ENCODE measurements at places on chromosomes 4 and X.

DNA sequence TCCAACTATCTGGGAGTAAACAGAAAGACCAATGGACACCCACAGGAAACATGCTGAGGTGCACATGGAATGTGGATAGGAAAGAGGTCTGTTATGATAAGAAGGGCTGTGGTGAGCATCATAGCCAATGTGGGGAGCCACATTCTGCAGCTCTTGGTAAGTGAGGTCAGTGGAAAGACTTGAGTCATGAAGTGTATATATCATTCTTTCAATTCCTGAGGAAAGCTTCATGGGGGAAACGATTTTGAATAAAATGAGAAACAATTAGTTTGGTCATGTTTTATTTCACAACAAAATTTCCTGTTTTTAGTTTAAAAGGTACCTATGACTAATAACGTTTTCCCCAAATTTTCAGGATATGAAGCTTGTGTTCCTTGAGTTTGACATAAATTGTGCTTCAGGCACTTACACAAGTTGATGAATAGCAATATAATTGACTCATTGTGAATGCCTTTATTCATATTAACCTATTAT is 41.4 kb upstream of the RASSF6 start:
- no peak for DNase-seq

DNA sequence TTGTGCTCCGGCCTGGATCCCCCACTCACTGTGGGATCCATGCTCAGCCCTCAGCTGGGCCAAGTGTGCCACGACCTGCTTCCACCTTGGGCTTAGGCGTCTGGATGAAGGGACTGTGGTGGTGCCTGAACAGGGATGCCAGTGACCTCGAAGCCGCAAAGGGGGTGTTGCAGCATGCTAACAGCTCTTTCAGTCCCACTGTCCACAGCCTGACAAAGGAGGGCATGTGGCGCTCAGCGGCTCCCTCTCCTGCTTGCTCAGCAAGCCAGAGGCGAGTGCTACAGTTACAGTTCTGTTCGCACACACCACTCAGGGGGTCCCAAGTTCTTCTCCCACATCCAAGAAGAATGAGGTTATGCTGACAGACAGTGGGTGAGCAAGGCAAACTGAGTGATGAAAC is 5.2 kb upstream of the IGBP1 start:
- DNase-seq, result no peak

DNA sequence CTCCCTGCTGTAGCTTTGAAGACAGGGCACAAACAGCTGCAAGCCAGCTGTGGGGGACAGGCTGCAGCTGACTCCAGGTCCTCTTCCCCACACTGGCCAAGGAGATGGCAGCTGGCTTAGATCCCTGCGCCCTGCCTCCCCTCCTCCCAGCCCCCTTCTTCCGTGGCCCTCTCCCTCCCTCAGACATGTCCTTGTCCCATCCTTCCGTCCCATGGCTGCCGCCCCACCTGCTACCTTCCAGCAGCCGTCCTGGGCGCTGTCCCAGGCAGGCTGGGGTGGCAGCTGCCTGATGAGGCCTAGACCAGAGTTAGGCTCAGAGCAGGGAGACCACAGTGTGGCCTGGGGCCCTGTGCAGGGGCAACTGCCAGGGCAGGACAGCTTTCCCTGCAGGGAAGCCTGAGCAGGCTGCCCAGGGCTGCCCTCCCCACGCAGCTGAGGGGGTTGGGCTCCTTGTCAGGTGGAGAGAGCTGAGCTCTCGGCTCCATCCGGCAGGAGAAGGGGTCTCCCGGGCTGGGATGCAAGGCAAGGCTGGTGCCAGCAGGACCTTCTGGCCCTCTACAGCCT is 3.3 kb upstream of the BGN start:
- DNase-seq, result no peak

DNA sequence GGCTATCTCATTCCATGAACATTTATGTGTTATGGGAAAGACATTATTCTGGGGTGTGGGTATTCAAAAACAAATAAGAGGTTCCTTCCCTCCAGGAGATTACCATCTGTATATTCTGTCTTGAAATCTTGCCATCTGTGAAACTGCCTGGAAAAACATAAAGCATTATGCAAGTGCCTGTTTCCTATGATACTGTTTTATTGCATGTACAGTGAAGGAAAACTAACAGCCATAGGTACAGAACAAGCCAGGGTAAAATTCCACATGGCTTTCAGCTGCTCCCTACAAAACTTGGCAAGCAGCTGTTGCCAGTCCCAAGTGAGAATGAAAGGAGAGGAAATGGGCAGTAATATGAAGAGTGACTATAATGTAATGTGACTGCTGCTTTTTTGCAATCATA is 136.0 kb downstream of the GUCY2F start:
- no peak for DNase-seq

- DNase-seq, result no peak
These were observed 85.7 kb downstream of the QDPR start for GRCh38 chr4:17426222-17426621.

DNA sequence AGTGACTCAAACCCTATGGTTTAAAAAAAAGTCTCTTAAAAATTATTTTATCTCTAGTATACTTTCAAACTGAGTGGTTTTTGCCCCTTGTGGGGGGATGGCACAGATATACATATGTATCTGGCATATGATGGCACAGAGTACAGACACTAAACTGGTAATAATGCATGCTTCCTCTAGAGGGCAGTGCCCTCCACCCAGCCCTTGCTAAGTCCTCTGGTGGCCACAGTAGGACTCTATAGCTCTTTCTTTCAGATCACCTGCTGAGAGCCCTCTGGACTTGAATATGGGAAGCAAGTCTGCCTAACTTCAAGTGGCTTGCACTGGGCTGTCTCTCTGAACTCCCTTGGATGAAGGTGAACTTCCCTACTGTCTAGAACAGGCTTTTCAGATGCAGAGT is 66.3 kb downstream of the TSPAN7 start:
- DNase-seq, result peak; percentile 21

DNA sequence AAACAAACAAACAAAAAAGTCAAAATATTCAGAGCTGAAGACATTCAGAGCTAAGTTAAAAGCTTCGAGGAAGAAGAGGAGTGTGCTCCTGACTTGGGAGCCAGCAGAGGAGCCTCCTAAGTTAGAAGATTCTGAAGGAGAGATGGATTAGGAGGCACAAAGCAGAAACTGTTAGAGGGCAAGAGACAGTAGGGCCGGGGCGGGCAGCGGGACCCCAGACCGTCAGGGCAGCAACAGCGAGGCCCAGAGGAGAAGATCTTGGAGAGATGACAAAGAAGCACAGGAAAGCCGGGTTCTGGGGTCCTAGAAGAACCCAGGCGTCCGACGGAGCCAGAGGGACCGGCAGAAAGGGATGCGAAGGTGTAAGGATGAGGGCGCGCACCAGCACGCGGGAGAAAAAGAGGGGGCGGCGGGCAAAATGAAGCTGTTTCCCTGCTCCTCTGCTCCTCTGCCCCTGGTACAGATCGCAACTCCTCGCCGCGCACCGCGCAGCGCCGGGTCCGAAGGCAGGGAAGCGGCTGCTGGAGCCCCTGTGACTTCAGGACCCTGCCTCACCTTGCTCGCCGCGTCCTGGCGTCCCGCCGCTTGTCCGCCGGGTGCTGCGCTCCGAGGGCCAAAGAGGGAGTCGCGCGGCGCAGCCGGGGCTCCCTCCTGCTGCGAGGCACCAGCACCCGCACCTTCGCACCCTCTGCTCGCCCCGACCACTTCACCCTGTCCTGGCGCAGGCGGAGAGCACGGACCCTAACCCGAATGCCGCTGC is 477 bp downstream of the KLHL13 start:
- no peak for DNase-seq

DNA sequence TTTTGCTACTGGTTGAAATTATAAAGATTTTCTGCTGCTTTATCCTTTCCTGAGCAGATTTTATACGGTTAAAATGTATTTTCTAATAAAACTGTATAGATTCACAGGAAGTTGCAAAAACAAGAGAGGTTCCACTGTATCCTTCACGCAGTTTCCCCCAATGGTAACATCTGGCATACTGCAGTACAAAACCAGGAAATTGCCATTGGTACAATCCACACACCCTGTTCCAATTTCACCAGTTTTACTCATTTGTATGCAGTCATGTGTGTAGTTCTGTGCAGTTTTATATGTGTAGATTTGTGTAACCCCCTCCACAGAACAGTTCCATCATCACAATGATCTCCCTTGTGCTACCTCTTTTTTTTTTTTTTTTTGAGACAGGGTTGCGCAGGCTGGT is 20.0 kb downstream of the DDX3X start:
- no peak for DNase-seq

DNA sequence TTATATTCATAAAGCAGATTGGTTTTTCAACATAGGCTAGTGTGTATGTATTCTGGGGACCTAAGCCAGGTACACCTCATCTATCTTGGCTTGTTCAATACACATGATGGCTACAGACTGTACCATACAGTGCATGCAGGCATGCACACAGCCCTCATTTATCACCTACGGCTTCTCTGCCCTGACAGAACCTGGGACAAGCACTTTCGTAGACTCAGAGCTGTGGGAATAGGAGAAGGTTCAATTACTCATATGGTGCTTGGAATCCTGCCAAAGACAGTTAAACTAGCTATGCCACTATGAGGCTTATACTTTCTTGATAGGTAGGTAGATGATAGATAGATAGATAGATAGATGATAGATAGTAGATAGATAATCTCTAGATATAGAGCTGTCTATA is 457.2 kb downstream of the GALNTL6 start:
- DNase-seq, result no peak

DNA sequence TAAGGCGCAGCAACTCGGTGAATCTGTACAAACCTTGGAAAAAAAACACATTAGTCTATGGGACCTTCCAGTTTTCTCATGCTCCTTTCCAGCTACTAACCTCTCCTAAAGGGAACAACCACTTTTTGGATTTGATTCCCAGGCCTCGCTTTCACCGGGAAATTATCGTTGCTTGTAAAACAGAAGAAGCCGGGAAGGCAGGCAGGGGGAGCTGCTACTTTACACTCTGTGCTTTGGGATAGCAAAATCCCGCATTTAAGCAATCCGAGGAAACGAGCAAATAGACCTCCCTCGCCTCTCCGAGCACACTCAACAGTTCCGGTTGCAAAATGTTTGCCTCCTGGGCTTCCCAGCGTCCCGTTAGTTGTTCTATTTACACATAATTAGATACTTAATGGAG is 1.2 kb downstream of the CD38 start:
- no peak for DNase-seq

DNA sequence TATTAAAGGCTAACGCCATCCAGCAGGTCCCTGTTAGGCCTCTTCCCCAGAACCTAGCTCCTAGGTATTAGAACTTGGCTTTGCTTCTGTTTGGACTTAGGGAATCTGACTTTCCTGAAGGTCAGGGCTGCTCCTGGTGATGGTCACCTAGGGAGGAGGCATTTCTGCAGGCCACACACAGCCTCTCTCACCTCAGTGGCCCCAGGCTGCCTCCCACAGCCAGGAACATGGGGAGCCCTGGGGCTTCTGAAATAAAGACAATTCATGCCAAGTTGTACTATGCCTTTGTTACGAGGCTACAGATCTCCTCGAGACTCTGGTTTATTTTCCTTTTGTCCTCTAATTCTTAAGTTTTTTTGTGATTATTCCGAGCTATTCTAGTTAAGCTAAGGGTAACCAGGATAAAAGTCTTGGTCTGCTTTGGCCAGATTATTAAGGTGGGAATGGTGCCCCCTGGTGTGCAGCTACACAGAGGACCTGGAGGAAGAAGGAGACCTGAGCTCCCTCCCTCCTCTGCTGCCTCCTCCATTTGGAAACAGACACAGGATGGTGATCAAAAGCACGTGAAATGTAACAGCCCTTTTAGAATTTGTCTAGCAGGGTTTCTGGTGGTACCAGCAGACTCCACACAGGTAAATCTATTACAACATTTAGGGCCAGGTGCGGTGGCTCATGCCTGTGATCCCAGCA is 131.0 kb downstream of the DCLK2 start:
- peak; percentile 30 for DNase-seq

- DNase-seq, result no peak
These were observed 49.7 kb upstream of the ABCG2 start for GRCh38 chr4:88208156-88208555.

- DNase-seq, result no peak
These were observed 2.1 kb downstream of the GUCY1A1 start for GRCh38 chr4:155668707-155669220.

DNA sequence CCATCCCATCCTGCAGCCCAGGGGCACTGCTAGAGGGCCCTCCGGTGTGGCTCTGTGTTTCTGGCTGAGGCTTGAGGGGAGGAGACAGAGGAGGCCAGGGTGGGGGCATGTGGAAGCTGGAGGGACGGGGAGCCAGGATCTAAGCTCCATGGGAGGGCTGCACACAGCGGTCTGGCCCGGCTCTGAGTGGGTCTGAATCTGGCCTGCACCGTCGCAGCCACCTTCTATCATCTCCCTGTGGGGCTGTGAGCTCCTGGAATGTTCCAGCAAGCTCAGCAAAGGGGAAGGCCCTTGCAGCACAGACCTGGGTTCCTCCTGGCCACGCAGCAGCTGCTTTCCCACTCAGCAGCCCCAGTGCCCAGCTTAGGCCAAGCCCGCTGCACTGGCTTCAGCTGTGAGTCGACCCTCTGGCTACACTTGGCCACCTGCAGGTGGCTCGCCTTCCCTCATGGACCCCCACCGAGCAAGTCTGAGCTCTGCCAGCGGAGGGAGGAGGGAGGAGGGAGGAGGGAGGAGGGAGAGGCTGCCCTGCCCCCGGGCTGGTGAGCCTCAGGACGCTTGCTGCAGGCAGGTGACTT is 5.3 kb downstream of the NKX1-1 start:
- peak; percentile 2 for DNase-seq

DNA sequence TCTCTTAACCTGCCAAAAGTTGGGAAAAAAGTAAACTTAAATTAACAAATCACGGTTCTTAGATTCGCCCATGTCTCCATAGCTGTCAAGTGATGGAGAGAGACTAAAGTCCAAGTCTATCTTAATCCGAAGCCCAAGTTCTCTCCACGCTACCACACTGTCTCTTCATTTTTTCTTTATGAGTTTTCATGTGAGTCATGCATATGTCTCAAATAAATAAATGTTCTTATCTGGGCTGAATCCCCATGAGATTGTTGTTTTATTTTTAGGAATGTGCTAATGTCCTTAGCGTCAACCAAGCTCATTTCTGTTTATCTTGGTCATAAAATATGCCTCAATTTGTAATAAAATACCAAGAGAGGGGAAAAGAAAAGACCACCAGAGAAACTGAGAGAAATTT is 169.3 kb downstream of the RCHY1 start:
- DNase-seq, result no peak

- DNase-seq, result no peak
These were observed 13.7 kb downstream of the DDX60 start for GRCh38 chr4:168304744-168305459.

DNA sequence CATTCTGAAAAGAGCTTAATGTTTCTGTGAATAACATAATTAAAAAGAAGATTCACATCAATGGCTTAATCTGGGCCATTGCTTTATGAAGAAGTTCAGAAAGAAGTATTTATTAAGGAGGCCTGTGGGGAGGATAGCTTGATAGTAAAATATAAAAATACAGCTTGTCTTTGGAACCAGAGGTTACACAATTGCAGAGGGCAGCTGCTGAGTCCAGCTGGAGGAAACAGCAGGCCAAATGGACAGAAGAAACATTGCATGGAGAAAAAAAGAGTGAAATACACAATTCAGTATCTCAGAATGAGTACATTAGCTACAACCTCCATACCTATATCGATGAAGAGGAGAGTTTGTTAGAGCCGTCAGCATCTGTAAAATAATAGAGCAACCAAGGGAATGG is 148.0 kb upstream of the NPY2R start:
- no peak for DNase-seq

Measured in CD4-positive, alpha-beta T cell treated with Interleukin-4 for 1 hour (primary cell).